ENCODE measurements at places on chromosomes 13 and 19.

DNA sequence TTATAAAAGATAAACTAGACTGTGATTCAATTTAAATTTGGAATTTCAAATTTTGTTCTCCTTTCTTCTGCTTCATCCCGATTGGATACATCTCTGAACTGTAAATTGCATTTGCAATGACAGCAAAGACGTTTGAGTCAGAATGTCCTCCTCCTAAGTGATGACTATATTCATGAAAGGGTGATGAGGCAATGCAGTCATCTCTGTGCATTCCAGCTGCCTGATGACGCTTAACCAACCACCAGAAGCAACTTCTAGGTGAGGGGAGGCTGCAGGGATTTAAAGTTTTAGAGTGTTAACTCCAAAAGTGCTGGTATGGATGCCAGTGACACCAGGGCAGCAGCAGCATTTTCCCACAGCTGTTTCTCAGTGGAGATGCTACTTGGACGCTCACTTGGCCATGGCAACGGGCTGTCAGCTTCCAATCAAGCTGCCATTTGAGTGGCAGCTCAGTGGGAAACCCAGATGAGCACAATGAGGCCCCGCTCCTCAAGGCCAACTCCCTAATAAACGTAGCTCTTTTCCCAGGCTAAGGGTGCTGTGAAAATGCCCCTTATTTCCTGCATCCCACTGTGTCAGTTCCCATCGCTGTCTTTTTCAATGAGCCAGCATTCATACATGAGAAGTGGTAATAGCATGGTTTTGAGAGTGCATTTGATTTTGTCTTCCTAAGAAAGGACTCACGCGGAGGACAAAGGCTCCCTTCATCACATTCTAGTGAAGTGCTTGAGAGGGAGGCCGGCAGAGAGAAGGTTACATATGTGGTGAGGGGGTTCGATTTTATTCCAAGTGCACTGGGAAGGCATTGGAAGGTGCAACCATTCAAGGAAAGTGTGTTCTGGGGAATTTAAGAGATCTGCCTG, 45.2 kb upstream of the AMER2 start:
- no peak for DNase-seq

- DNase-seq: no peak
Observed at GRCh38 chr13:22121146-22121739, 450.4 kb downstream of the FGF9 start.

GRCh38 chr13:32206097-32206740, 108.9 kb downstream of the ZAR1L start:
- no peak for DNase-seq

- no peak for DNase-seq
Observed at GRCh38 chr19:46409191-46409590, 4.2 kb downstream of the CCDC8 start.

GRCh38 chr19:10887616-10888367, 16.4 kb downstream of the CARM1 start:
- no peak for DNase-seq

GRCh38 chr13:20272588-20273171, 40.6 kb upstream of the GJB6 start:
- no peak for DNase-seq

DNA sequence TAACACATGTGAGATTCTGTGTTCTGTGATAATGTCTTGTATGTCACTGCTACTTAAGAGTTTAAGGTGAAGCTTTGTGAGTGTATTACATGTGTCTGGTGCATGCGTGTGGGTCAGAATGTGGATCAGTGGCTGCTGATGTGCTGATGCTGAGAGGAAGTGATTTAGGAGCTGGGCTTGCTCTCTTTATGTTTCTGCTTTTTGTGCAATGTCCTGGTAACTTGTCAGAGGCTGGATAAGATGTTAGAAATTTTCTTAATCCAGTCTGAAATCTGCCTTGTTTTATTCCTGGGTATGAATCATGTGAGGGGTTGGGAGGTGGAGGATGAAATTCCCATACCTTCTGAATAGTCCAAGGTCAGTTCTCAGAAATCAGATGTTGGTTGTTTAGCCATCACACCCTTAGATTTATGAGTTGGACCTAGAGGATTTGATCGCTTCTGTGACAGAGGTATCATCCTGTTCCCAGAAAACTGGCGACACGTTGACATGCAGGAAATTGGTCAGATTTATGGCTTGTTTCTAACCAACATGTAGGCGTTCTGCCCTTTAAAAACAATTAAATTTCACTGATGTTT, 24.5 kb upstream of the CXCL17 start:
- no peak for DNase-seq

DNA sequence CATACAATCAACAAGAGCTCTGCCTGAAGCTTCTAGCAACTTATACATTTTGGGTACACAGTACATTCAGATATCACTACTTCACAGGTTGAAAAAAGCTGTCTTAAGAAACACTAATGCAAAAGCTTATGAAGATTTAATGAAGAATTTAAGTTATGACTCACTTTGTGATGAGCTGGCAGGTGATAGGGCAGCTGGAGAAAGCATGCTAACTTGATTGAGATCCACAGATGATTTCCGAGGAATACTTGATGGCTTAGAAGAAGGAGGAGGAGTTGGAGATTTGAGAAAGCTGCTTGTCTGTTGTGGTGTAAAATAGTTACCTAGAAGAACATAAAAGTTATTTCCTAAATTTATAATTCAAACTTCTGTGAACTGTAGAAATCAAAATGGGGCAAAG, 23.3 kb downstream of the EXOSC8 start:
- no peak for DNase-seq

- no peak for DNase-seq
Observed at GRCh38 chr13:29752175-29752574, 98.2 kb downstream of the UBL3 start.

DNA sequence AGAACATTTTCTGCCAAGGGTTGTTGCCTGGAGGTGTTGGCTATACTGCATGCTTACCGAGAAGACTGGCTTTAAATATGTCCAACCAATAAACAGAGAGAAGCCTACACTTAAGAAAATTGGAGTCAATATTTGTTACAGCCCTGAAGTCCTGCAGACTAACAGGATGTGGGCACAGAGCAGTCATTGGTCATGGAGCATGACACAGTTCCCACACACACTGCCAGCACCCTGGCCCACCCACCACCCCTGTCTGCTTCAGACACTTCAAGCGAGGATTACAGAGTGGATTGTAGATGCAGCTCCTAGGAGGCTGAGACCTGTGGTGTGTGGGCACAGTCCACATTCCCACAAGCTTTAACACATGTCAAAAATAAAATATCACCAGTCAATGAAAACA, 21.0 kb upstream of the SERP2 start:
- no peak for DNase-seq

GRCh38 chr19:50633359-50633758, 6.3 kb downstream of the SYT3 start:
- DNase-seq: no peak

GRCh38 chr19:1849132-1849474, 820 bp upstream of the REXO1 start:
- no peak for DNase-seq

- DNase-seq: no peak
Observed at GRCh38 chr13:83810136-83810535, 72.1 kb downstream of the SLITRK1 start.

GRCh38 chr19:1045247-1045603, 5.3 kb downstream of the ABCA7 start:
- DNase-seq: peak; percentile 20

GRCh38 chr13:50357136-50357535, 341.9 kb downstream of the KCNRG start:
- DNase-seq: no peak

DNA sequence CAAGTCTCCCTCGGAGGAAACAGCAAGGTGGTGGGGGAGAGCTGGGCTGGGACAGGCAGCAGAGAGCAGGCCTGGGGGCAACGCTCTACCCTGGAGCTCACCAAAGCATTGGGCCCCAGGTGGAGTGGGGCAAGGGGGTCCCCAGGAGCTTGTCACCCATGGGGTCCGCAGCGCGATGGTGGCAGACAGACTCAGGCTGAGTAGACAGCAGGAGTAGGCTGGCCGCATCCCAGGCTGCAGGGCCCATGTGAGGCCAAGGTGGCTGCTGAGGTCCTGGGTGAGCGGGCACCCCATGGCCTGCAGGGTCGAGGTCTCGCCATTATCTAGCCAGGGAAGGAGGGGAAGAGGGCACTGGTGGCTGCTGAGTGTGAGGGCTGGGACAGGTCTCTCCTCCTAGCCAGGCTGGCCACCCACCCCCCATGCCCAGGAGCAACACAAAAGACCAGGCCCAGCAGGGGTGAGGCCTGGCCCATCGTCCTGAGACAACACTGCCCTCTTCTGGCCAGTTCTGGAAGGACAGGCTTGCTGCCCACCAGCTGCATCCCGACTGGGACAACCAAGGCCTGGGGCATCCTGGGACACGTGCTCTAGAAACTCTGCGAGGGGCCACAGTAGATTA, 33.1 kb downstream of the CEBPG start:
- peak; percentile 88 for DNase-seq

- DNase-seq: no peak
Observed at GRCh38 chr19:50790922-50791467, 780 bp downstream of the ACP4 start.

DNA sequence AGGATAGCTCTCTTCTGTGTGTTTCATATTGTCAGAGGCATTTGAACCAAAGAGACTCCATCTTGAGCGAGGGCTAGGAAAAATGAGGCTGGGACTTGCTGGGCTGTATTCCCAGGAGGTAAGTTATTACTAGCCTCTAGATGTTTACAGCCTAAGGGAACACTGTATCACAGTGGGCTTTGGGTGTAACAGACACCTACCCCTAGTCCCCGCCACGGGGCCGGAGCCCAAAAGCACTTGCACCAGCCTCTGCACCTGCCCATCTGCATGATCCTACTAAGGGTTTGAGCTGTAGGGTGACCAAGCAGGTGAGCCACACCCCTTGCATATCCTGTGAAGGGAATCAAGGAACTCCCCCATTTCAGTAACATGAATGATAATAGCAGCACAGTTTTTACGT, 1972.2 kb downstream of the OLFM4 start:
- no peak for DNase-seq

GRCh38 chr13:30659980-30660379, 42.3 kb downstream of the USPL1 start:
- DNase-seq: no peak

- no peak for DNase-seq
Observed at GRCh38 chr13:30846311-30846710, 59.8 kb upstream of the MEDAG start.

DNA sequence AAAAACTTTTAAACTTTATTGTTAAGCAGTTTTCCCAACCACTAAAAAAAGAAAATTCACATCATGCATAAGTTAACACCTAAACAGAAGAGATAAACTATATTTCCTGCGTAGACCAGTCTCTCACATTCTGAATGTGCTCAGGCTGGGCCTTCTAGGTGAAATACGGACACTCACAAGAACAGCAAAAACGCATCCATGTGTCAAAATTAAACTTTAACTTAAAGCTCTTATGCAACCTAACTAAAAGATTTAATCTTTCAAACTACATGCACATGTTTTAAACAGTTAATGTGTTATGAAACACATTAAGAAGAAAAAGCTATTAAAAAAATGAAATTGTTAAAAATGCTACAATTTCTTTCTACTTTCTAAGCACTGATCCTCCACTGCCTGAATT, 2.6 kb downstream of the SAFB2 start:
- DNase-seq: no peak

- DNase-seq: peak; percentile 100
Observed at GRCh38 chr13:28718543-28719226, at the start of gene SLC46A3. Gene SLC46A3, minus strand, starts transcription at chr13:28718970. Its CDS starts 972 bp downstream, at chr13:28717998.

DNA sequence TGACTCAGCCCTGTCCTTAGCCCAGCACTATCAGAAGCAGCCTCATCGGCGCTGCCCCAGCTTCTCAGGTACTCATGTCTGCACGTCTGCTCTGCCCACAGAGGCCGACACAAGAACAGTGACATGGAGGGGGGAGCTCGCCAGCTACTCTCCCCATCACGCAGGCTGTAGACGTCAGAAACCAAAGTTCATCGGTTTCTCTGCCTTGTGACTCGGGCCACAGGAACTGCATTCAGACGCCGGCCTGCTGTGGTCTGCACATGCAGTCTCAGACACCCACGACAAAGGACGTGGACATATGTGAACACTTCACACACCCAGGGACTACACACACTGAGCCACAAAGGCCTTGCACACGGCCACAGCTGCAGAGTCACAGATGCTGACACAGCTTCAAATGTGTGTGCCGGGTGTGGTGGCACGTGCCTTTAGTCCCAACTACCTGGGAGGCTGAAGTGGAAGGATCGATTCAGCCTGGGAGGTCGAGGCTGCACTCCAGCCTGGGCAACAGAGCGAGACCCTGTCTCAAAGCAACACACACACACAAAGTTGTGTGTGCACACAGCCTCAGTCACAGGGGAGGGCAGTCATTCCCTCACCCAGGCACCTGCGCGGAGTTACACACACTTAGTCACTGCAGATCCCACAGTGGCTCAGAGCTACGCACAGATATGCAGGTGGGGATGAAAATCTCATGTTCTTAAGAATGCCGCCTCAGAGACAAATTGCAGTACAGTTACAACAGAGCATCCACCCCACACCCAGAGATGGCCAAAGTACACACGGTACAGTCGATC, 4.9 kb upstream of the ZFP36 start:
- DNase-seq: peak; percentile 51

DNA sequence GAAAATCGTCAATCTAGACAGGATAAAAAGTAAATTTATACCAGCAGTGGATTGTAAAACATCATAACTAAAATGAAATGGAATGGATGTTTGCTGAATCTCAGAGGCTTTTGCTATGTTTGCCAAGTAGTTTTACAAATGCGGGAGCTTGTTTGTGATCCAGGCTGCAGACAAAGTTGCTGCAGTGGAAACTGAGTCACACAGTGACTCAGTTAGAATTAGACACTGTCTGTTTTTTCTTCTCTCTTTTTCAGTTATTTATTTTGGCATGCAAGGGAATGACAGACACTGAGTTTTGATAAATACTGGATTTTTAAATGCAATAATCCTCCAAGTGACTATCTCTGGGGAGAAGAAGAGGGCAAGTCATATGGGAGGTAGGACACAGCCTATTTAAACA, 4.6 kb upstream of the PNMA8A start:
- DNase-seq: no peak

- no peak for DNase-seq
Observed at GRCh38 chr13:94515374-94515773, 35.9 kb upstream of the DCT start.

GRCh38 chr13:105485081-105485480, 1050.4 kb downstream of the EFNB2 start:
- DNase-seq: no peak

DNA sequence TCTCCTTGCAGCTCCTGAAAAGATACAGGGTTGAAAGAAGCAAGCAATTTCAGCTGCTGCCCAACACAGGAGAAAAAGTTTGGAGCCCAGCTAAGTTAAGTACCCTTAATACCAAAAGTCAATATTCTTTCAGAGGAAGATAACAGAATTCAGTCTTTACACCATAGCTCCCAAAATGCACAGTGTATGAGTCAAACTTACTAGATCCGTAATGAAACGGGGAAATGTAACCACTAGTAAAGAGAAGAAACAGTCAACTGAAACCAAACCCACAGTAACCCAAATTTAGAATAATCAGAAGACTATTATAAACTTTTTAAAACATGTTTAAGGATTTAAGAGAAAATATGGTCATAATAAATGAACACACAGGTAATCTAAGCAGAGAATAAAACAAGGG, 45.2 kb downstream of the SUCLA2 start:
- no peak for DNase-seq

All from psoas muscle (tissue), 8 donors.